Cortex of kidney (tissue), 1 donor: ENCODE measurements at places on chromosomes 7 and 10.

DNA sequence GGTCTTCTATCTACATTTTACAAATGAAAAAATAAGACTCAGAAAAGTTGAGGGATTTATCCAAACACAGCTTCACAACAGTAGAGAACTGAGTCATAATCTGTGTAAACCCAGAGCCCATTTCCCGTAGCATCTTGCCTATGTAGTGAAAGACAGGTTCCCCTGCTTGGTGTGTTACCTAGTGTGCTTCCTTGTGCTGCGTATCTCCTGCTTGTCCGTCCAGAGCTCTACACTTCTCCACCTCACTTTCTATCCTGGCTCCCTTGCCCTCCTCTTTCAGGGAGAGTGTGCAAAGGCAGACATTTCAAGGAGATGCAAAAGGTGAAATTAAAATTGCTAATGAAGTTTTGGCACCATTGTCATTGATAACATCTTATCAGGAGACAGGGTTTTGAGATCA is 1.4 kb upstream of the ASNS start:
- DNase-seq = no peak

DNA sequence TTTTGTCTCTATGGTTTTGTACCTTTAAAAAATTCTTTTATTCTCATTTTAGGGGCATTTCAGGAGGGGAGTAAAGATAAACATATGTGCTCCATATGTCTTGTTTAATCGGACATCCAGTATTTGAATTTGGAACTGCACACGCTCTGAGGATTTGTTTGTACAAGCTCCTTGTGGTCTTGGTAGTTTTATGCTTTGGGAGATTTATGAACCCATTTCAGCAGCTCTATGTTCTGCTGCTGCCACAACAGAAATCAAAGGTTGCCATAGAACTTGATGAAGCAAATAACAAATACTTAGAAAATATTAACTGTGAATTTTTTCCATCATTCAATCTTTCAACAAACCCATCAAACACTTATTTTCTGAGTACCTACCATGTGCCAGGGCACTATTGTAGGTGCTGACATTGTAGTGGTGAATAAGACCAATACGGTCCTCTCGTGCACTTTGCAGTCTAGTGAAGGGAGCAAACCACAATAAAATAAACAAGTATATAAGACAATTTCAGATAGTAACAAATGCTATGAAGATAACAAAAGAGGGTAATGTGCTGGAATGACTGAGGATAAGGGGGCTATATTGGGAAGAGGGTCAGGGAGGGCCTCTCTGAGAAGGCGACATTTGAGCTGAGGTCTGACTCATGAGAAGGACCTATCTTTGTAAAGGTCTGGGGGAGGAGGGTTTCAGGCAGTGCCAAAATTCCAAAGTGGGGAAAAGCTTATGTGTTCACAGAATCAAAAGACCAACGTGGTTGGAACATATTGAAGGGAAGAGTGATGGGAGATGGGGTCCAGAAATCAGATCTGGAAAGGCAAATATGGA is 30.4 kb downstream of the MYPN start:
- no peak for DNase-seq

- no peak for DNase-seq
Measured at GRCh38 chr7:142642316-142642715, 107.0 kb upstream of the PRSS1 start.

- DNase-seq = no peak
Measured at GRCh38 chr7:67343114-67343513, 346.5 kb downstream of the TYW1 start.

- no peak for DNase-seq
Measured at GRCh38 chr7:110604206-110604605, 486.7 kb upstream of the LRRN3 start.

GRCh38 chr7:104206841-104207240 is 972 bp downstream of the ORC5 start:
- no peak for DNase-seq
